ENCODE measurements at places on chromosomes 5 and 9. TPM values are rescaled to one million over a fixed set of nuclear protein-coding genes. Genes with fewer than 3 reads are reported as not detected.
A peak's percentile ranks its signal among the peaks of the same experiment; 100 is the strongest.

DNA sequence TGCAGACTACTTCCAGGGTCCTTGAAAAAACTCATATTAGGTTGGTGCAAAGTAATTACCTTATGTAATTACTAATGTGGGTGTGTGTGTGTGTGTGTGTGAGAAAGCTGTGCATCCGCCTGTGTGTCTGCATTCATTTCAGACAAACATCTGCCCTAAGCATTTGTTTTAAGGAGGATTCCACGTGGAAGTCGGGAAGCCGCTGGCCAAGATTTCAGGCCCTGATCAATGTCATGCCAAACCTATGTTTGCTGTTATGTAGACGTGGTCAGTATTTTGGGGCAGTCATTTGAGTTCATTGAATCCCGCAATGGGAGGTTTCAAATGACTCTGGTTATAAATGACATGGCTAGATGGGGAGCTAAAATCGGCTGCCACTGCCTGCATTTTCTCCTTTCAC is 33.6 kb upstream of the BASP1 start:
- H3K4me3 ChIP-seq = no peak overlapping the region
- H3K4me1 ChIP-seq = peaks cover 28% of the 10 kb centered on the region
- H3K36me3 ChIP-seq = no peaks in the 10 kb centered on the region
- no peaks in the 10 kb centered on the region for H3K27me3 ChIP-seq

GRCh38 chr5:173320259-173320658 is 8.0 kb downstream of the STC2 start:
- no peak overlapping the region for H3K27ac ChIP-seq
- peak; percentile 26 for DNase-seq
- H3K27me3 ChIP-seq = no peaks in the 10 kb centered on the region

DNA sequence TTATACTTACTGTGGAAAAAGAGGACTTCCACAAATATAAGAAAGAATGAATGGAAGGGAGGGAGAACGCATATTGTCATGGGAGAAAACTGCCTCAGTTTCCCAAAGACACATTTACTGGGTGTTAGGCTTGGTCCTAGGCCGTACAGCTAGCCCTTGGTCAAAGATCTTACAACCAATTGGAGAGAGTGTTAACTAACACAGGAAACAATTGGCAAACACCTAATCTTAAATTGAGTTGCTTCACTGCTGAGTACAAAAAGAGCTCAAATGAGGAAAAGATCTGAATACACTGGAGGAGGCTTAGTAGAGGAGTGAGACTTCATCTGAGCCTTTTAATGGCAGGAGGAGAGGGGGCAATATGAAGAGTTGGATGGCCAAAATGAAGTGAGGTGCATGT is 161.7 kb downstream of the GLIS3 start:
- peak overlapping the region; percentile 97 for H3K27ac ChIP-seq
- no peaks in the 10 kb centered on the region for H3K27me3 ChIP-seq

- no peaks in the 10 kb centered on the region for H3K27me3 ChIP-seq
- H3K27ac ChIP-seq = no peak overlapping the region
- no peaks in the 10 kb centered on the region for H3K4me1 ChIP-seq
- DNase-seq = no peak
- no peak overlapping the region for H3K4me3 ChIP-seq
Measured at GRCh38 chr5:165569551-165569950, 2064.1 kb downstream of the MAT2B start.

GRCh38 chr5:147223948-147224791 is 10.7 kb upstream of the STK32A start:
- no peaks in the 10 kb centered on the region for H3K36me3 ChIP-seq
- no peak overlapping the region for H3K4me3 ChIP-seq
- no peak overlapping the region for H3K27ac ChIP-seq
- DNase-seq = peak; percentile 67
- H3K4me1 ChIP-seq = no peaks in the 10 kb centered on the region

- no peak overlapping the region for H3K27ac ChIP-seq
- no peak for DNase-seq
- no peaks in the 10 kb centered on the region for H3K4me1 ChIP-seq
- no peaks in the 10 kb centered on the region for H3K27me3 ChIP-seq
- H3K4me3 ChIP-seq = no peak overlapping the region
Measured at GRCh38 chr5:39639618-39640089, 214.9 kb upstream of the DAB2 start.

Gene GLRA1
- total RNA-seq = not detected

GRCh38 chr5:2021484-2022176 is 138.9 kb upstream of the IRX4 start:
- no peaks in the 10 kb centered on the region for H3K4me1 ChIP-seq
- no peak overlapping the region for H3K4me3 ChIP-seq
- no peak for DNase-seq
- H3K27me3 ChIP-seq = no peaks in the 10 kb centered on the region
- no peaks in the 10 kb centered on the region for H3K36me3 ChIP-seq

- peak overlapping the region; percentile 77 for H3K27ac ChIP-seq
- H3K4me1 ChIP-seq = peaks cover 16% of the 10 kb centered on the region
- H3K4me3 ChIP-seq = peak overlapping the region; percentile 86
Measured at GRCh38 chr9:127803507-127804352, 1.0 kb downstream of the FPGS start.

DNA sequence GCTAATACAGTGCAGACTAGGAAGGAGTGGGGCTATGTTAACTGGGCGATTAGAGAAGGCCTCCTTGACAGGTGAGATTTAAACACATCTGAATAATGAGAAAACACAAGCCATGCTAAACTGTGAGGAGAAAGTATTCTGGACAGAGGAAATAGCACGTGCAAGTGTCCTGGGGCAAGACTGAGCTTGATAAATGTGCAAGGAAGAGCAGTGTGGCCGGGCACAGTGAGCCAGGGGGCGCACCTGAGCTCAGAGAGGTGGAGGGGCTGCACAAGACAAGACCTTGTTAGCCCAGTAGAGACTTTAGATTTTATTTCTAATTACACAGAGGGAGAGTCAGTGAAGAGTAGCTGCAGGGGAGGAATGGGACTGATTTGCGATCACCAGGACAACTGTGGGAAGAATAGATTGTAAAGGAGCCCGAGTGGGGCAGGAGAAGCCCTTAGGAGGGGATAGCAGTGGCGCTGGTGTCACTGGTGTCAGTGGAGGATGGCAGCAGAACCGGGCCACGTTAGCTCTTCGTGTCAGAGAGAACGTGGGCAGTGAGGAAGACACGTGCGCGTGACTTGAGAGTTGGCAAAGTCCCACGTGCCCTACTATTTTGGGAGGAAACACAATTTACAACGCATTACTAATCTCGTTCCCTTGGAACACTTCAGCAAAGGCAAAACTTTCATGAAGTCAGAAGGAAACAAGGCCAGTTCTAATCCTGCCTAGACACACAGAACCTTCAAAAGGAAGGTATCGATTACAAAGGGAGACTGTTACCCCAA is 17.9 kb upstream of the C5orf47 start:
- peaks cover 57% of the 10 kb centered on the region for H3K4me1 ChIP-seq
- H3K27ac ChIP-seq = peak overlapping the region; percentile 85
- no peaks in the 10 kb centered on the region for H3K36me3 ChIP-seq
- H3K4me3 ChIP-seq = no peak overlapping the region
- H3K27me3 ChIP-seq = no peaks in the 10 kb centered on the region

- no peak overlapping the region for H3K4me3 ChIP-seq
- no peak for DNase-seq
- H3K27ac ChIP-seq = no peak overlapping the region
- no peaks in the 10 kb centered on the region for H3K4me1 ChIP-seq
Measured at GRCh38 chr5:9537223-9538141, 8.4 kb downstream of the SEMA5A start.

DNA sequence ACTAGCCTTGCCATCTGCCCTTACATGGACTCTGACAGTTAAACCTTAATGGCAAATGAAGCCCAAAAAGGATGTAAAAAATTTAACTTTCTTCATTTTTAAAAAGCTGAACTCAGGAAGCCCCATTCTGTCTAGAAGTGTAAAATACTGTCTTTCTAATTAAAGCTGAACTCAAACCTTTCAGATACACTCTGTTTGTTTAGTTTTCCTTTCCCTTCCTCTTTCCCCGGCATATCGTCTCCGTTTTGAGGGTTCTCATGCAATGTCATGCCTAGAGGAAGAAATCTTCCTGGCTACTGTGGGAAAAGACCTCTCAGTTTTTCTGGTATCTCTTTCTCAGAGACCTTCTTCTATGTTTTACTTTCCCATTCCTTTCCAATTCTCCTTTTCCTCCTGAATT is 841.5 kb downstream of the DTWD2 start:
- H3K4me1 ChIP-seq = peaks cover 13% of the 10 kb centered on the region
- H3K27ac ChIP-seq = no peak overlapping the region
- DNase-seq = no peak
- H3K4me3 ChIP-seq = no peak overlapping the region

Gene PCDHB13
- 0.12 TPM for total RNA-seq

Gene PCDHGA5
- 0.57 TPM for total RNA-seq

Gene FUBP3
- total RNA-seq = 78.6 TPM

DNA sequence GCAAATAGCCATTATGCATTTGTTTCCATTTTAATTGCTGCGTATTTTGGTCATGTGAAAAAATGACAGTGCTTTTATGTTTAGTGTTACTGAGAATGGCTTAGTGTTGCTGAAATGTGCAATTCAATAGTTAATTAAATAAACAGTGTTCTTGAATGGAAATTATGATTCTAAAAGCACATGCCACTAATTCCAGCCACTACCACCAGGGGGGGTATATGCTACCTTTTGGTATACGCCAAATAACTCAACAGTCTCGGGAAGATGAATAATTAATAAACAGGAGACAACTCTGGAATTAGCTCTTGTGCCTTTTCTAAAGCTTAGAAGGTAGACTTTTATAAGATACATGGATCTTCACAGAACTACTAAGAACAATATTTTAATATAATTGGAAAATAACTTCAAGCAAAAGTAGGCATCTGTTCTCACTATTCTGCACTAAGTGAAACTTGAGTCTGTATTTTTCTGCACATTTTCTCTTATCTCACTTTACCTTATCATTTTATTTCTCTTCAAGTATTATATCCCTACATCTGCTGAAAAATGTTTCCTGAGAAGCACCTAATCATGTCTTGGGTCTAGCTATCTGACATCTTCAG is 83.5 kb upstream of the MINAR2 start:
- no peak overlapping the region for H3K4me3 ChIP-seq
- H3K27me3 ChIP-seq = no peaks in the 10 kb centered on the region
- no peaks in the 10 kb centered on the region for H3K4me1 ChIP-seq
- DNase-seq = peak; percentile 51

- H3K4me3 ChIP-seq = no peak overlapping the region
- 0 out of 2 replicates have a peak, but pooled peaks cover 13% of the 10 kb centered on the region for H3K4me1 ChIP-seq
- no peak for DNase-seq
- H3K27me3 ChIP-seq = no peaks in the 10 kb centered on the region
Measured at GRCh38 chr9:101572316-101572715, 22.5 kb downstream of the PPP3R2 start.
